ENCODE measurements at places on chromosomes 6 and 20. TPM values are rescaled to one million over a fixed set of nuclear protein-coding genes. Genes with fewer than 3 reads are reported as not detected.
A peak's percentile ranks its signal among the peaks of the same experiment; 100 is the strongest.

Gene PTP4A1
- total RNA-seq: 25.5 TPM

- no peaks in the 10 kb centered on the region for H3K27me3 ChIP-seq
- H3K36me3 ChIP-seq: no peaks in the 10 kb centered on the region
- H3K4me3 ChIP-seq: peak overlapping the region; percentile 8
- no peak overlapping the region for H3K27ac ChIP-seq
- no peak for DNase-seq
These were observed 11.9 kb downstream of the VSTM2L start for GRCh38 chr20:37914672-37915433.

DNA sequence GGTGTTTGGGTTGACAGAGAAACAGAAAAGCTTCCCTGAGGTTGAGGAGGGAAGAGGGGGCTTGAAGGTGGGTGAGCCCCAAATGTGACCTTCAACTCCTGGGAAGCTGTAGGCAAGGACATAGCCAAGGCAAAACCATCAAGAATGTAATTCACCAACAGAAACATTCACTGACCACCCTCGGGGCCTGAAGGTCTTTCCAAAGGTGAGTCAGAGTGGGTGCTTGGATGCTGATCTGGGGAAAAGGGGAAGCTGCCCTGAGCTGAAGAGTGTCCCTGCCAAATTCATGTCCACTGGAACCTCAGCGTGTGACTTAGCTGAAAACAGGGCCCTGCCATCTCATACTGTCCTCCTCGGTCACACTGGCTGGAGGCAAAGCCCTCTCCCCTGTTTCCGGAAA lies 234.2 kb upstream of the SULF2 start:
- no peak overlapping the region for H3K4me3 ChIP-seq
- no peak overlapping the region for H3K27ac ChIP-seq
- no peaks in the 10 kb centered on the region for H3K27me3 ChIP-seq
- H3K4me1 ChIP-seq: peaks cover 8% of the 10 kb centered on the region
- DNase-seq: no peak

- DNase-seq: no peak
- no peak overlapping the region for H3K27ac ChIP-seq
- H3K27me3 ChIP-seq: no peaks in the 10 kb centered on the region
- H3K4me3 ChIP-seq: no peak overlapping the region
- H3K36me3 ChIP-seq: no peaks in the 10 kb centered on the region
These were observed 14.7 kb upstream of the HMGN3 start for GRCh38 chr6:79249136-79249535.

GRCh38 chr20:34561661-34562060 lies 3.1 kb downstream of the MAP1LC3A start:
- H3K4me3 ChIP-seq: no peak overlapping the region
- no peaks in the 10 kb centered on the region for H3K36me3 ChIP-seq
- no peak for DNase-seq
- H3K4me1 ChIP-seq: no peaks in the 10 kb centered on the region

DNA sequence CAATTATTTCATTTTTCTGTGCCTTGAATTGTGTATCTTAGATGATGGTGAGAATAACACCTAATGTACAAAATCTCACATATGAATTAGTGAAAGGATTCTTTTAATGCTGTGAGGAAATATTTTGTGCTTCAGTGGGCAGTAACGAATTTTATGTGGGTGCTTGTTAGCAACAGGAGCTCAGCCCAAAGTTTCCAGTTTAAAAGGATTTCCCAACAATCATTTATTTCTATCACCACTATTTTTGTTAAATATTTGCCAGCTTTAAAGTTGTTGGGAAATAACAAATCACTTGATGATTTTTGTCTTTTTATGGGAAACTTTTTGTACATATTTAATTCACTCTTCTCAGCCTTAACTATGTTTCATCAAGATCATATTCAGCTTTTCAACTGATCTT lies 111.8 kb downstream of the QKI start:
- DNase-seq: no peak
- H3K27ac ChIP-seq: no peak overlapping the region
- no peak overlapping the region for H3K4me3 ChIP-seq
- no peaks in the 10 kb centered on the region for H3K36me3 ChIP-seq

GRCh38 chr6:80143419-80143937 lies 37.0 kb downstream of the BCKDHB start:
- DNase-seq: peak; percentile 87
- peaks cover 2% of the 10 kb centered on the region for H3K4me1 ChIP-seq
- no peak overlapping the region for H3K4me3 ChIP-seq
- H3K36me3 ChIP-seq: no peaks in the 10 kb centered on the region
- H3K27me3 ChIP-seq: no peaks in the 10 kb centered on the region

- no peaks in the 10 kb centered on the region for H3K36me3 ChIP-seq
- DNase-seq: no peak
- no peak overlapping the region for H3K4me3 ChIP-seq
- no peaks in the 10 kb centered on the region for H3K4me1 ChIP-seq
These were observed 192.2 kb upstream of the SGK1 start for GRCh38 chr6:134510142-134510541.
